ENCODE measurements at places on chromosomes 1 and 21. TPM values are rescaled to one million over a fixed set of nuclear protein-coding genes. Genes with fewer than 3 reads are reported as not detected.

DNA sequence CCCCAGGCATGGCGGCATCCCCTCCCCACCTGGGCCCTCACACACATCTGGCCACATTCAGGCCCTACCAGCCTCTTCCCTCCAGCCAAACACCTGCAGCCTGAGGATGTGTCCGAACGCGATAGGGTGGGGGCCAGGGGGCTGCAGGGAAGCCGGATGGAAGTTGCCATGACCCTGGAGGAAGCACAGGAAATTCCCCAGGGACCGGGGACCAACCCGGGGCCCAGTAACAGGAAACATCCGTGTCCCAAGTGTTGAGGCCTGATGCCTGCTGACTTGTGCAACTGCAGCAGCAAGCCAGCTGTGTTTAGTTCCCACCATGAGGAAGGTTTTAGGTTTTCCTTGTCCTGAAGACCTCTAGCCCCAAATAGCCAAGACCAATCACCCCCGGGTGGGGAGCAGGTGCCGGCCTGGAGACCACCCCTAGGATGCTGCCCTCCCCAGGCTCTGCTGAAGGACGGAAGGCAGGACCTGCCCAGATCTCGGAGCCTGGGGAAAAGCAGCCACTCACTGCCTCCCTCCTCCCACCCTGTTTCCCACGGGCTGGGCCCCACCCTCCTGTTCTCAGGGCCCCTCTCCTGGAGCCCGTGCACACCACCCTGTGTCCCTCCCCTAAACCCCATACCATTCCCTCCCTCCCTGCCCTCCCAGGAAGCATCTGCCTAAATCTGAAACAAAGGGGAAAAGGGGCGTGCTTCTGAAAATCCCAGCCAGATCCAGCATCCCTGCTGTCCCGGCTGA lies 29.8 kb downstream of the MEGF6 start:
- no peak for DNase-seq

GRCh38 chr1:155942578-155943141 lies 1.2 kb downstream of the RXFP4 start:
- DNase-seq = peak; percentile 53

GRCh38 chr1:41232305-41232704 lies 9.8 kb downstream of the SCMH1 start:
- DNase-seq = no peak

DNA sequence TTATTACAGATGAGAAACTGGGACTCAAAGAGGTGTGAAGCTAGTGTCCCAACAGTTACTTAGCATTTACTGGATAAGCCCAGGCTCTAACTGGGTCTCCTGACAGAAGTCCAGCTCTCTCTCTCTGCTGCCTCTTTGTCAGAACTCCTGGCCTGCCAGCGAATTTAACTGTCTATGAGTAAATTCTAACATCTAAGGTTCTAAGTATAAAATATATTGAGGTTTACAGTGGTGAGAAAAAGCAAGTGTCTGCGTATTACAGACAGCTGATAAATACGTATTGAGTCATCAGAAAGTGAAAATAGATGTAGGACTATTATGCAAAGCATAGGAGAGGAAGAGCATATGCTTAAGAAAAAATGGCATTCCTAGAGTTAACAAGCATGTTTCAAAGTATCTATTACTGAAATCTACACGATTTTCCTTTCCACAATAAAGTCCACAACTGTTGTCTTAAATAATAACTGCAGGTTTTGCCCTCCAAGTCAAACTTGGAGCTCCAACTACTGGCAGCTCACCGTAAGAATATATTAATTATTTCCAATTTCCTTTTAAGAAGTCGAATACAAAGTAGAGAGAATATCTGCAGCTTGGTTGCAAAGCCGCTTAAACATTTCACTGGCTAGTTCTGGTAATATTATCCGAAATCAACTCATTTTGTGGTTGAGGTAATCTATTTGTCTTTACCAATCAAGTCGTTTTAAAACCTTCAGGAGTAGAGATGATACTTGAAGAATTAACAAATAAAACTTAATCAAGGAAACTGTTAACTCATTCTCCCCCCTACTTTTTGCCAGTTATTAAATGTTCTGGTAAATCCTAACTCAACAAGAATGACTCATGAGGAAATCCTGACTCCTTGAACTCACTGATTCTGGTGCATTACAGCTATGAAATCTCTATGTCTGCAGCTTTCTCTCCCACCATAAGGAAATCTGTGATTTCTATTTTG lies 1.4 kb upstream of the RGS2 start:
- DNase-seq = peak; percentile 78

DNA sequence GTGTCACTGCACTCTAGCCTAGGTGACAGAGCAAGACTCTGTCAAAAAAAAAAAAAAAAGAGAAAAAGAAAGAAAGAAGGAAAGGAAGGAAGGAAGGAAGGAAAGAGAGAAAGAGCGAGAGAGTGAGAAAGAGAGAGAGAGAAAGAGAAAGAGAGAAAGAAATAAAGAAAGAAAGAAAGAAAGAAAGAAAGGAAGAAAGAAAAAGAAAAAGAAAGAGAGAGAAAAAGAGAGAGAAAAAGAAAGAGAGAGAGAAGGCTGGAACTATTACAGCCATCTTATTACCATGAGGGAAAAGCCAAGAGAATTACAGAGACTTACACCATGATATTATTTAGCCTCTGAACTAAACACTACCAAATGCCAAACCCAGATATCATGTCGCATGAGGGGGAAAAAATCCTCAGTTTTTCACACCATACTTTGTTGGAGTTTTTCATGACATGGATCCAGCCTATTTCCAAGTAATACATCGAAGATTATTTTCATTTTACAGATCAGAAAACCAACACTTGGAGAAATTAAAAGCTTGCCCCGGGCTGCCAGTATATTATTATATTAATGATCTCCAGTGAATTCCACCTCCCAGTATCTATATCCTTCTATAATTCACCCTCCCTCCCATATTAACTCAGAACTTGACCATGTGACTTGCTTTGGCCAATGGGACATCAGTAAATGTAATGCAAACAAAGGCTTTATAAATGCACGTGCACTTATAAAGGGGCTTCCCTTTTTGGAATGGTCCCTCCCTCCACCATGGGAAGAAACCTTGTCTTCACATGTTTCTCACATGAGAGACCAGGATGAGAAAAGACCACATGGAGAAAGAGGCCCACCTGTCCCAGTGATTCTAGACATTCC lies 148.6 kb downstream of the MIS18A start:
- DNase-seq = no peak

DNA sequence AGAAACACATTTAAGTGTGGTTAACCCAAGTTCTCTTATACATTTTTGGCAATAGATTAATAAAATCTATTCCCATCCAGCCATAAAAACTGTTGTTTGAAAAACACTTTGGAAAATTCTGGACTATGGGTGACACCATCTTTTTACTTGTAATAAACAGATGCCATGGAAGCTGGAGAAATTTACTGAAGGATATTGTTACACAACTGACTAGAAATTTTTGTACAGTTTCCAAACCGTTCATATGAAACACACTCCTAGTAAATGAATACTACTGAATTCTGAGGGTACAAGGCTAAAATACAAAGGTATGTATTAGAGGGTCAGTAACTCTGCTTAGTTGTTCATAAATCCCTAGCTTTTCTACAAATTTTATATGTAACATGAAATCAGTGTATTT lies 48.7 kb downstream of the TRIM33 start:
- DNase-seq = no peak

GRCh38 chr1:153032677-153033308 lies 1.8 kb downstream of the SPRR1B start:
- DNase-seq = peak; percentile 69

DNA sequence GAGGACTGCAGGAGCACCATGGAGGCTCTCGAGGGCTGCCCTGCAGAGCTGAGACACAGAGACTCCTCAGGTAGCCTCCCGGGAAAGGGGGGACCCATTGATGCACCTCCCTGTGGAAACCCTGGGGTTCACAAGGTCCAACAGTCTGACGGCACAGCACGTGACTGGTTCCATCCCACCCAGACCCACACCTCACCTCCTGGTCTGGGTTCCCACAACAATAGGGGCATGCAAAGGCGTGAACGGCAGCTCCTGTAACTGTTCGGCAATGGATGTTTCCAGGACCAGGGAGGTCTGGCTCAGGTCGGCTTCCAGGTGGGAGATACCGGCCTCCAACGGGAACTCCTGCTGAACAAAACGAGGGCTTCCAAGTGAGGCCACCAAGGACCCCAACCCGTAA lies 86.8 kb downstream of the NPHP4 start:
- no peak for DNase-seq

Gene KIF26B
- 0.74 TPM for total RNA-seq

Gene MAB21L3
- total RNA-seq = not detected

All from HT-29 (cell line).